ENCODE measurements at places on chromosomes 3 and 15.

- DNase-seq = no peak
These were observed 258.9 kb downstream of the XXYLT1 start for GRCh38 chr3:195012100-195012499.

GRCh38 chr3:150409512-150410310 is 1.6 kb downstream of the TSC22D2 start:
- peak; percentile 78 for DNase-seq

DNA sequence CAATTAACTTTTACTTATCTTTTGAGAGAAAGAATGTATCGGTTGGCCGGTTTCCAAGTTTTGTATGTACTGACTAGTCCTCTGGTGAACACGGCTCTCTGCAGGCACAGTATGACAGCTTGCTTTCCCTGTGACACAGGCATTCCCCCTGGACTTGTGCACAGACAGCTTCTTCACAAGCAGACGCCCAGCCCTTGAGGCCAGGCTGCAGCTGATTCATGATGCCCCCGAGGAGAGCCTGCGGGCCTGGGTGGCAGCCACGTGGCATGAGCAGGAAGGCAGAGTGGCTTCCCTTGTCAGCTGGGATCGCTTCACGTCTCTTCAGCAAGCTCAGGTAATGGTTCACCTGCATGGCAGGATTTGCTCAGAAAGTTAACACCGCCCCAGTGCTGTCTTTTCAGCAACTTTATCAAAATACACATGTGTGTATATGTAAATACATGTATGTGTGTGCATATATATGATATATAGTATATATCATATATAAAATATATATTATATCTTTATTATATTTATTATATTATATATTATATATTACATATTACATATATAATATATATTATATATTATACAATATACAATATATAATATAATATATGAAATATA is 25.5 kb downstream of the FAN1 start:
- DNase-seq = no peak

- DNase-seq = no peak
These were observed 589.8 kb upstream of the DPPA4 start for GRCh38 chr3:109927161-109927560.

DNA sequence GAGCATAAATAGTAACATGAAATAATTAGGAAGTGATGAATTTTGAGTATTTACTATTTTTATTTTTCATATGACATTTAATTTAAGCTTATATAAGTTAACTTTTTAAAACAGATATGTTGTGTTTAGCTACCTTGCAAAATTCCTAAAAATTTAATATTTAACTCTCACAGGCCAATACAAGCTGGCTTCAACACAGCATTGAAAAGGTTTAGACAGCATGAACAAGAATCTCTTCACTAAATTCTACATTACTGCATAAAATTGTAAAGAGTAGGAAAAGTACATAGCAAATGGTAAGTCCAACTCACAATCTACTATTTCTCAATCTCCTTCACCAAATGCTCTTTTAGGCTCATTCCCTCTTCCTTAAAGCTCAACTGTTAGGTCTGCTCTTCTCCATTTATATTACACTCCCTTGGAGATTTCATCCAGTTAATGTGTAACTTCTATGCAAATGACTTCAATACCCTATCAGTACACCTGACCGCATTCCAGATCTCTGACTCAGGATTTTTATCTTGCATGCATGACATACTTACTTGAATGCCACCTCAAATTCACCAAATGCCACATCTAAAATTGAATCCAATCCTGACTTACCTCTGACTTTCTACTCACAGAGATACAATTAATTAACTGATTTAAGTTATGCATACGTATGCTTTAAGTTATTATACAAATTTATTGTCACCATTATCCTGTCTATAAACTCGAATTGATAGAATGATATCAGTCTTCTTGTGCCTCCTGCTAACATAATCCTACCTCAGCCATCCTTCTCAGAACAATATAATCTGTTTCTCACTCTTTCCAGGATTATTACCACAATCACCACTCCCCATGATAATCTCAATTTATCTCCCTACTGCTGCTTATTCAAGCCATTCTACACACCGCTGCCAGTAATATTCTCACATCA is 127.0 kb downstream of the STAG1 start:
- no peak for DNase-seq

- DNase-seq = no peak
These were observed 130.8 kb downstream of the CPNE4 start for GRCh38 chr3:131903988-131904415.

GRCh38 chr15:69926721-69927120 is 171.0 kb downstream of the TLE3 start:
- DNase-seq = no peak

DNA sequence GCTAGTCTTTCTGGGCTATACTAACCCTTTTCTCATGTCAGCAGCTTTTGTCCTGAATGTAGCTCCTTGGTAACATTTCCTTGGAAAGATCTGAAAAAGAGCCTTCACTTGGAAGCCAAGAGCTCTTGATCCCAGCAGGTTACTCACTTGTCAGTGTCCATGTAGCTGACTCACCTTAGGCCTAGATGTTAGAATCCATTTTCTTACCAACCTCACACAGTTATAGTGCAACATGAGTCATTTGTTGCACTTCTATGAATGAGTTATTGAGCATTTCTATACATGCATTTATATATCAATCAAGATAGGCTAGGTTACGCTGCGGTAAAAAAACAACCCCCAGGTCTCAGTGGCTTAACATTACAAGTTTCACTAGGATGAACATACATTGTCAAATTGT is 106.8 kb upstream of the SLC7A14 start:
- DNase-seq = no peak

- DNase-seq = no peak
These were observed 1053.0 kb downstream of the TUSC7 start for GRCh38 chr3:117762621-117763037.

DNA sequence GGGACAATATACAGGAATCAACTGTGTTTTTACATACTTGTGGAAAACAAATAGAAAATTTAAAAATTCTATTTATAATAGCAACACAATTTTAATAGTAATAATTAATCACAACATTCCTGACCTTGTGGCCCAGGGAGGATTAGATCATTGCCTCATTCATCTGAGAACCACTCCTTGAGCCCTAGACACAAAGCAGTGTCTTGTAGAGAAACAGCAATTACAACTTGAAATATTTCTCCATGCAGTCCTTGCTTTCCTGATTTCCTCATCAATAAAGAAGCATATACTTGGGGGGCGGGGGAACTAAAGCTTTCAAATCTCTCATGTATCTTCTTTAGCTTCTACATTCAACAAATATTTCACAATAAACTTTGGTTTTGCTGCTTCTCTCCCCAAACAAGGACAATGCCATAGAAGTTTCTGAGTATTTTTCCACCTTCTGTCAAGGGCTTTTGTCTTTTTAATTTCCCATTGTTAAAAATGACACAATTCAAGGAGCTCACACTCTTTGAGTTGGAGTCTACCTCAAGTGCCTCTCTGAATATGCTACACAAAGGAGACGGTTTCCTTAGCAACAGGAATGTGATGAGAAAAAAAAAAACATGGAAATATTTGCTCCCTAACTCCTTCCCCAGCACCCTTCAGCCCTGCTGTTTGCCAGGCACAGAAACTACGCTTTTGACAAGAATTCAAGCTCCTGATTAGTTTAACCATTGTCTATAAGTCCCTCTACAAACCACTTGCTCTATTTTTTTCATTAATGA is 118.8 kb downstream of the ARPP21 start:
- DNase-seq = no peak

DNA sequence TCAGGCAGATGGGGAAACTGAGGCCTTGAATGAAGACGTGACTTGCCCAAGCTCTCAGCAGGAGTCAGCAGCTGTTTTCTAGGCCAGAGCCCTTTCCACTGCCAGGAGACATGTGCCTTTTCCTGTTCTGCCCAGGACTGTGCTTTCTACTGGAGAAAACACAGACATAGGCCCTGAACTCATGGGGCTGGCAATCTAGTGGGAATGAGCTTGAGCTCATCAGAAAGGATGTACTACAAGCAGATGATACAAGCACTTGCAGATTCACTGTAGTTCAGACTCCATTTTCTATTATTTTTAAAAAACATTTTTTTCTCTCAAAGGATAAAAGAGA is 14.4 kb downstream of the MASP1 start:
- DNase-seq = no peak

GRCh38 chr3:2680236-2680635 is 429.9 kb downstream of the IL5RA start:
- DNase-seq = no peak

- DNase-seq = no peak
These were observed 45.5 kb downstream of the STARD5 start for GRCh38 chr15:81278306-81279029.

- DNase-seq = no peak
These were observed 49.2 kb upstream of the MTMR10 start for GRCh38 chr15:31040611-31041010.

DNA sequence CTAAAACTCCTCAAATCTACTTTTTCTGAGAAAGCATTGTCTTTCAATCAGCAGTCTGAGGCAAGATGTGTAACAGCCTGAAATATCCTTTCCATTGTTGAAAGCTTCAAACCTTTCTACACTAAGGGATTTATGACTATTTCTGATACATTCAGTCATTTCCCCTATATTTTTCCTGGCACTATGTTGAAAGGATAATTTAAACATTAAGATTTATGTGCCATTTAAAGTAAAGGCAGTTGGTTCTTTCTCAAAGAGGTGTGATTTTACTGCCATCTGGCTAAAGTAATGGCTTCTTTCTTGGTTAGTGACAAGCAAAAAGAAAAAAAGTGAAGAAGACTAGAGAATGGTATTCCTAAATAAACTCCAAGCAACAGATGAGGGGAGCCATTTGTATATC is 249.6 kb upstream of the COL8A1 start:
- DNase-seq = no peak

DNA sequence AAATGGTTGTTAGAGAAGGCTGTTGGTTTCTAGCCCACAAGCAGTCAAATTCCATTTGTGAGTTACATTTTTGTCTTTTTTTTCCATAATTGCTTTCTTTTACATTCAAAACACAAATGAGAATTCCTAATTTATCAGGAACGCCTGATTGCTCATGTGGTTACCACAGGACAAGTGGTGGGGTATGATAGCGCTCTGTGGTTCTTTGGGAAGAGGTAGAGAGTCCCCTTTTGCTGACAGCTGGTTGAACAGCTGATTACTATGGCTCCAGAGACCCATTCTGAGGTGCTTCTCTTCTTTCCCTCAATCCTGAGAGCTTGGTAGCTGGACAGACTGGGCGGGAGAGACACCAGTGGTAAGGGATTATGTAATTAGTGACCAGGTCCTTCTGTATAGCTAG is 24.4 kb downstream of the CNOT10 start:
- DNase-seq = no peak
